Stimulated activated CD4-positive, alpha-beta T cell treated with anti-CD3 and anti-CD28 coated beads, Interleukin-15, amount 100 ng/mL, for 1 hour (primary cell): ENCODE measurements at places on chromosomes 12 and 14.

- DNase-seq: no peak
These were observed 13.7 kb downstream of the AK7 start for GRCh38 chr14:96405677-96406076.

DNA sequence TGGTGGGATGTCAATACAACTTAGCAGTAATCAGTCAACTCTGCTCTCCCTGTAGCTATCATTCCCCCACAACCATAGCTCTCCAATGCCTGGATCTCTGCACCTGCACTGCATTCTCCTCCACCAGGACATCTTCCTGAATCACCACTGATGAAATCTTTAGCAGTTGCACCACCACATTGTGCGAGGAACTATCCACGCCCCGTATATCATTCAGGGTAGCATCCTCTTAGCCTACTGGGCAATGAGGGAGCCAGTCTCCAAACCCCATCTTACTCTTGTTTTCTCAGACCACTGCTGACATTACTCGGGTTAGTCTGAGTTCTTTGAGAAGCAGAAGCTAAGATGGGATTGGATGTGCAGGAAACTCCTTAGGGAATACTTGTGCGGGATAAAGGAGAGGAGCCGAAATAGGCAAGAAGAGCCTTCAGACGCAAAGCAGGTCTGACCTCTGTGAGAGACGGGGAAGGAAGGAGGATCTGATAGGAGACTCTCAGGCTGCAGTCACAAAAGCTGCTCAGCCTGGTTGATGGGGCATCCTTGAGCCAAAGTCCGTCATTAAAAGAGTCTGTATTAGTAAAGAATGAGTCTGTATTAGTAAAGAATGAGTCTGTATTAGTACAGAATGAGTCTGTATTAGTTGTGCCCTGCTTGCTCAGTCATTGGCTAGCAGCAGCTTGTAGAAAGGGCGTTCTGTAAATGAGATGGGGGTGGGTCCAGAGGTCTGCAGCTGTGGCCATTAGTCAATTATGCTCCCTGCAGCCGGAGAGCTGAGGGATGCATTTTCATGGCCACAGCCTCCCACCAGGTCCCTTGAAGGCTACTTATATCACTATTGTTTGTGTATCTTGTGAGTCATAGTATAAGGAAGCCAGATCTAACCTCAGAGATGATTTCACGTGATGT is 49.6 kb upstream of the RASSF3 start:
- DNase-seq: no peak

- DNase-seq: no peak
These were observed 26.8 kb upstream of the KCNK13 start for GRCh38 chr14:90034835-90035525.

- no peak for DNase-seq
These were observed 151.1 kb upstream of the PKP2 start for GRCh38 chr12:33047666-33048065.

- DNase-seq: no peak
These were observed 648.5 kb downstream of the RPS29 start for GRCh38 chr14:48937541-48938195.

- no peak for DNase-seq
These were observed 52.8 kb upstream of the SLC2A13 start for GRCh38 chr12:40158592-40159111.

DNA sequence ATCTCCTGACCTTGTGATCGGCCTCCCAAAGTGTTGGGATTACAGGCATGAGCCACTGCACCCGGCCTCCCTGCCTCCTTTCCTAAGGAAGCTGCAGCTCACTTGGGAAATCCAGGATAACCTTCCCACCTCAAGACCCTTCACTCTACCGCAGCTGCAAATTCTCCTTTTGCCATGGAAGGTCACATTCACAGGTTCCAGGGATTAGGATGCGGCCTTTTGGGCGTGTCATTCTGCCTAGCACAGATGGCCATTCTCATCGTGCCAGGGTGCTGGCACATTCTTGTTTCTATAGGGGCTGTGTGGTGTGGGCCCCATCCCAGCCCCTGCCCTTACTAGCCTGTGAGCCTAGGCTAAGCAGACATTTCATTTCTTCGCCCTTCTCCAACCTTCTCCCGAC is 219.9 kb downstream of the CHST11 start:
- no peak for DNase-seq

DNA sequence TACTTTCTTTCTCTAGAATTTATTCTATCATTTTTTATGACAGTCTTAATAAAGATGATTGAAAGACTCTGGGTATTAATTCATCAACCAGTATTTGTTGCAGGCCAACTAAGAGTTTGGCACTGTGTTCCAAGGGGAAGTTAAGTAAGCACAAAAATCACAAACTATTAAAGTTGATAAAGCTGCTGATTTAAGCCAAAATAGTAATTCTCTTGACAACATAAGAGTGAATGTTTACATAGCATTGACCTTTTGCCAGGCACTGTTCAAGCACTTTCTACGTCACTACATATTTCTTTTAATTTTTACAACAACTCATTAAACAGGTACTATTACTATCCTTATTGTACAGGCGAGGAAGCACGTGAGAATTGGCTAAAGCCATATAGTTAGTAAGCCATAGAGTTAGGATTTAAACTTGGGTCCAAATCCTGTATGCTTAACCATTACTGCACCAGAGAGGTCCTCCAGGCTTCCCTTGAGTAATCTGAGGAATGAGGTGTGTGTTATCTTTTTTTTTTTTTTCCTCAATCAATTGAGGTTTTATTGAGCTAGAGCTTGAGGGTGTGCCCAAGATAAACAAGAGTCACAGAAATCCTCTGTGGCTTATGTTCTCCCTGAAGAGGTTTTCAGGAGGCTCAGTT is 1009.6 kb downstream of the DIO2 start:
- no peak for DNase-seq

DNA sequence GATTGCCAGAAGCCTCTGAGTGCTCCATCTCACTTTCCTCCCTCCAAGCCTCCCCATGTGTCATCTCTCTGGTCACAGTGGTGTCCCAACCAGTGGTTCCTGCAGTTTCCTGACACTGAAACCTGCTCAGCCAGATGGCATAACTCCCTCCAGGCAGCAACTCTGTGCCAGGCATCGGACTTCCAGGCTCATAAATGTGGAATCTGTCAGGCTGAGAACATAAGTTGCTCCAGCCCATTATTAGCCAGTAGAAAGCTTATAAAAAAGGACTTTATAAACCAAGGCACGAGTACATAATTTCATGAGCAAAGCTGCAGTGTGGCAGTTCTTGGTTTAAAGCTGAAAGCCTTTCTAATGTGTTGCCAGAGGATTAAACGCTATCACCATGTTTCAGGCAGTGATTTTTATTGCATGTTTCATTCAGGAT is 194.3 kb downstream of the DACT1 start:
- no peak for DNase-seq

DNA sequence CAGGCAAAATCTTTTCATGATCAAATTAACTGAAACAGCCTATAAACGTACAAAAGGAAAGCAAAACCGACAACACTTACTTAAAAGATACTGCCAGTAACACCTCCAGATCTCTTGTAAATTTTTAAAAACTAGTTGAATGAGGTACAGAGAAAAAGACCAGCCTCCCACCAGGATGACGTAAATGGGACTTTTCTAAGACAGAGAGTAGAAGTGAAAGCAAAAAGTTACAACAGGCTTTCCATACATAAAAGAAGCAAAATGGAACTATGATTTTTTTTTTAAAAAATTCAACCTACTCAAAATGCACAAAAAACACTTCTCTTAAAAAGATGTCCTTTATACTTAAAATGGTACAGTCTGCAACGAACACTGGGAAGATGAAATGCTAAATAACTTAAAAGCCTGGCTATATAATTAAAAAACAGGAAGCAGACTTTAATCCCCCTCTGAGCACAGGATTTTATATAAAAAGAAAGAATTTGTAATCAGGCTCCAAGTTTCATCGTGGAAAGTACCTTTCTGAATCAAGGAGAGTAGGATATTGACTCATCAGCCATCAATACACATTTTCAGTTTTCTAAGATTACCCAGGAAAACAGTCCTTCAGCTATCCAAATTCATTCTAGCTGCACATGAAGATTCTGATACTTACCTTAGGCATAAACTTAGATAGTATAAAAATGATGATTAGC is 14.2 kb upstream of the MYO1A start:
- no peak for DNase-seq

DNA sequence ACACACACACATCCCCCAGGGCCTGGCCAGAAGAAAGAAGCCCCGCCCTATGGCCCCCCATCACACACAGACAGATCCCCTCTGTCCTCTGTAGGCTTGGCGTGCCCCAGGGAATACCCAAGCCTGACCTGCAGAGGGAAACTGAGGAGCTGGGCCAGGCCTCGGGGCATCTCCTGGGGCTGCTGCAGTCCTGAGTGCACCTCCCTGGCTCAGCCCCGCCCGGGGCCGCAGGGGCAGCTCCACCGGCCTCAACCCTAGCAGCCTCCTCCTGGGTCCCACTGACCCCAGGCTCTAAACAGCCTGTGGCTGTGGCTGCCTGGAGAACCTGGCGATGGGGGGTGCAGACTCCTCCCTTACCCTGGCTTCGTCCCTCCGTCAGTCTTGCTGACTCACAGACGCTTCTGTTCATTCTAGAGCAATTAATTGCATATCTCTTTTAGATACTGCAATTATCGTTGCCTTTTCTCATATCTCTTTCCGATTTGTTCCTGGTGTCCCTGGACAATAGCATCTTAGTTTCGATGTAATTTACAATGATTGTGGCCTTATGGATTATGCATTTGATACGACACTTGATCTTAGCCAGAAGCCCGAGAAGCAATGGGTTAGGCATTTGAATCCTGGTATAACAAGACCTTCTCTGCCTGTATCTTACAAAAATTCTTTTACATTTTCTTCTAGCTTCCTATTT is 45.8 kb upstream of the EIF5 start:
- no peak for DNase-seq

- no peak for DNase-seq
These were observed 33.9 kb upstream of the VPS37B start for GRCh38 chr12:122929812-122930211.

- DNase-seq: no peak
These were observed 28.0 kb upstream of the GARIN6 start for GRCh38 chr12:99619389-99620158.

GRCh38 chr12:22858849-22859570 is 234.0 kb downstream of the ETNK1 start:
- DNase-seq: no peak

- no peak for DNase-seq
These were observed 118.9 kb downstream of the SLC35F4 start for GRCh38 chr14:57747036-57747435.

GRCh38 chr14:89040080-89040459 is 215.6 kb downstream of the TTC8 start:
- no peak for DNase-seq

- no peak for DNase-seq
These were observed 11.6 kb downstream of the VRK1 start for GRCh38 chr14:96808619-96809406.
